NCI-H187 treated with DMSO at 0.1 percent for 48 hours (cell line): ENCODE measurements at places on chromosomes 11 and 22.

- no peak for DNase-seq
These were observed 310.8 kb upstream of the PITPNB start for GRCh38 chr22:28229566-28230485.

GRCh38 chr22:19641983-19642451 lies 72.3 kb upstream of the SEPTIN5 start:
- no peak for DNase-seq

GRCh38 chr22:40679249-40679963 lies at the start of gene MCHR1:
Gene MCHR1 (plus strand): TSS chr22:40679484. CDS start chr22:40679653, 169 bp downstream.
- DNase-seq: no peak

GRCh38 chr11:84165139-84165538 lies 879.0 kb upstream of the CCDC90B start:
- DNase-seq: no peak

GRCh38 chr11:123587559-123587958 lies 66.9 kb downstream of the SCN3B start:
- DNase-seq: no peak

DNA sequence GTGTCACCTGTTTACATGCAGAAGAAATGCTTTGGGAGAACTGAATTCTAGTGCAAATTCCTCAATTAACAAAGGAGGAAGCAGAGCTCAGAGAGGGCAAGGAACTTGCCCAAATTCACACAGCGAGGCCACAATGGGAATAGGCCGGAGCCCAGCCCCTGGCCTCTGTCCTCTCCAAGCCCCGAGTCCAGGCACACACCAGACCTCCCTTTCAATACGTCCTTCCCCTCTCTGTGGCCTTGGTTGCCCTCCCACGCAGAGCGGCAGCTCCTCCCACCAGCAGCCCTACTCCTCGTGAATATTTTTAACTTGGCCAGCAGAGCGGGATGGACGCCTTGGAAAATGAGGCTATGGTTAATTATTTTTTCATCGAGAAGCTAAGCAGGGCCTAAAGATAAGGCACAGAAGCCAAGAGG lies 1.6 kb upstream of the CARD10 start:
- DNase-seq: no peak

- no peak for DNase-seq
These were observed 150.9 kb downstream of the SNX19 start for GRCh38 chr11:130765406-130765805.

DNA sequence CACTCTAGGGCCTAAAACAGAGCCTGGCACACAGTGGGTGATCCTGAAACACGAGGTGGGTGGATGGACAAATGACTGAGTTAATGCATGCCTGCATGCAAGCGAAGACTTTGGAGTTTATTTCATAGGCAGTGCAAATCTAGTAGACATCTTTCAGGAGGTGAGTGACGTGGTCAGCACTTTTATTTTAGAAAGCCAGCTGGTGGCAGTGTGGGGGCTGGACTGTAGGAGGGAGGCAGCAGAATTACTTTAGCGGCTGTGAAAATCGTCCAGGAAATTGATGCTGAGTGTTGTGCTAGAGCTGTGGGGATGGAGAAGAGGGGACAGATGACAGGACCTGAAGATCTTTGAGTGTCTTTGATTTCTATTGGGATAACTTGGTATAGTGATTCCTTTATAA lies 47.1 kb downstream of the BMAL1 start:
- DNase-seq: no peak

DNA sequence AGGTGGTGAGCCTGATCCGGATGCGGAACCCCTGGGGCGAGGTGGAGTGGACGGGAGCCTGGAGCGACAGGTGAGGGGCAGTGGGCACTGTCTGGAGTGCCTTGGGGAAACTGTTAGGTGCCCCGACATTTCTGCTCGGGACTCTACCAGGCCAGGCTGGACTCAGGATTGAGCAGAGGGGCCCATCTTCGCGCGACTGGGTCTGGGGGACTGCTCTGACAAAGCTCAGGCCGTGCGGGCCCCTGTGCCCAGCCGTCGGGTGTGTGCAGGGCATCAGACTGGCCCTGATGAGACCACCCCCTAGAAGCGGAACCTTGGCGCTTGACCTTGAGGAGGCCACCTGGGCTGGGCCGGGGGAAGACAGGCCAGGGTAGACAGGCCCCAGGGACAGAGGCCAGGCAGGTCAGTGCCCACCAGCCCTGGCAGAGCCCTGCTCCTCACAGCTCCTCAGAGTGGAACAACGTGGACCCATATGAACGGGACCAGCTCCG lies 6.3 kb downstream of the CAPN1 start:
- DNase-seq: no peak

DNA sequence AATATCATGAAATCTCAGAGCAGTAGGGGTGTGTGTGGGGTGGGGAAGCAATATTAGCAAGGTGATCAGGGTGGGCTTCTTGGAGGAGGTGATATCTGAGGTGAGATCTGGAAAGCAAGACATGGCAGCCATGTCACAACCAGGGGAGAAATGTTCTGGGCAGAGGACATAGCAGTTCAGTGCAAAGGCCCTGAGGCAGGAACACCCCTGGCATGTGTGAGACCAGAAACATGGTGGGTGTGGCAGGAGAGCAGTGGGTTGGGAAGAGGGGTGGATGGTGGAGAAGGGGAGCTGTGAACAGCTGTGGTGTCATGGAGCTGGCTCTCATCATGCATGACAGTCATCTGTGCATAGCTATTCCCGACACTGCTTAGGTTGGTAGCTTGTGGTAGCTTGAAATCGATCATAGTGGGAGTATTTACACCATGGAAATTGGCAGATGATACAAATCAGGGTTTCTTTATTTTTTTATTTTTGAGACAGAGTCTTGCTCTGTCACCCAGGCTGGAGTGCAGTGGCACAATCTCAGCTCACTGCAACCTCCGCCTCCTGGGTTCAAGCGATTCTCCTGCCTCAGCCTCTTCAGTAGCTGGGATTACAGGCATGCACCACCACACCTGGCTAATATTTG lies 17.9 kb upstream of the MPPED1 start:
- no peak for DNase-seq

DNA sequence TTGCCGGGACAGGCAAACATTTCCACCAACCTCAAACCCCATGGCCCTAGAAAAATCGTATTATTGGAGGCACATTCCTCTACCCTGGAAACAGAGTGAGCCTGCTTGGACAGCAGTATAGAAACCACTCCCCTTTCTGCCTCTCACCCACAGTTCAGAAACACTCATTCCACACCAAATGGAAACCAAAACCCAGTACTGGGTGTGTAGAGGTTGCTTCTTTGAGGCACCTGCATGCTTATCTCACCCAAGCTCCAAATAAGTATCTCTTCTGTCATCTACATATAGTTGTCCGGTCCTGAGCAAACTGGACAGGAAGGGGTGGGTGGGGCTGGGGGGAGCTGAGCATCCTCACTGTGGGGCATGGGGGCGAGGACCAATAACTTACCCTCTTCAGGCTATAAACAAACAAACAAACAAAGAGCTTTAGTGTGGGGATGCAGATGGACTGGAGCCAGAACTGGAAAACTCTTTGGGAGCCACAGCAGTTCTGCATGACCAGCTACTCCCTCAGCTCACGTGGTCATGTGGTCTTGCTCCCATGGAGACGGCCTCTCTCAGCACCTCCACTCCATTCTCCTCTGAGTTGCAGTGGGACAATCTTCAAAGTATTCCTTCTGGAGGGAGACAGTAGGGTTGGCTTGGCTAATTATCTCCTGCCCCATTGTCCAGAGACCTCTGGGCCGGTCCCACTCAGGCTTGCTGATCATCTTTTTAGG lies 1.0 kb upstream of the PLAAT2 start:
- peak; percentile 16 for DNase-seq

DNA sequence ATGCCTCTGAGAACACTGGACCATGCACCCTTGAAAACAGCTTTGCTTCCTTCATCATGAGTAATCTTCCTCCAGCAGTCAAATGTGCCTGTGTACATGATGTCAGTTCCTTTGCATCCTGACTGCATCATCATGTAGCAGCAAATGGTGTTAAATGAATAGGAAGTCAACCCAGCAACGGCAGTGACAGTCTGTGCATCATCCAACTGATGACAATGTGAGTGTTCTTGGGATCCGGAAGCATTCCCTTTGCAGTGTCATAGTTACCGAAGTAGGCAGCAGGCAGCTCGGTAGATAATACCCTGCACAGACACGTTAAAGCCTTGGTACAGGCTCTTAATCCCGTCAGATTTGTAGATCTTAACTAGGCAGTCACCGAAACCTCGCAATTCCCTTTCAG lies 2.5 kb downstream of the WBP2NL start:
- no peak for DNase-seq

DNA sequence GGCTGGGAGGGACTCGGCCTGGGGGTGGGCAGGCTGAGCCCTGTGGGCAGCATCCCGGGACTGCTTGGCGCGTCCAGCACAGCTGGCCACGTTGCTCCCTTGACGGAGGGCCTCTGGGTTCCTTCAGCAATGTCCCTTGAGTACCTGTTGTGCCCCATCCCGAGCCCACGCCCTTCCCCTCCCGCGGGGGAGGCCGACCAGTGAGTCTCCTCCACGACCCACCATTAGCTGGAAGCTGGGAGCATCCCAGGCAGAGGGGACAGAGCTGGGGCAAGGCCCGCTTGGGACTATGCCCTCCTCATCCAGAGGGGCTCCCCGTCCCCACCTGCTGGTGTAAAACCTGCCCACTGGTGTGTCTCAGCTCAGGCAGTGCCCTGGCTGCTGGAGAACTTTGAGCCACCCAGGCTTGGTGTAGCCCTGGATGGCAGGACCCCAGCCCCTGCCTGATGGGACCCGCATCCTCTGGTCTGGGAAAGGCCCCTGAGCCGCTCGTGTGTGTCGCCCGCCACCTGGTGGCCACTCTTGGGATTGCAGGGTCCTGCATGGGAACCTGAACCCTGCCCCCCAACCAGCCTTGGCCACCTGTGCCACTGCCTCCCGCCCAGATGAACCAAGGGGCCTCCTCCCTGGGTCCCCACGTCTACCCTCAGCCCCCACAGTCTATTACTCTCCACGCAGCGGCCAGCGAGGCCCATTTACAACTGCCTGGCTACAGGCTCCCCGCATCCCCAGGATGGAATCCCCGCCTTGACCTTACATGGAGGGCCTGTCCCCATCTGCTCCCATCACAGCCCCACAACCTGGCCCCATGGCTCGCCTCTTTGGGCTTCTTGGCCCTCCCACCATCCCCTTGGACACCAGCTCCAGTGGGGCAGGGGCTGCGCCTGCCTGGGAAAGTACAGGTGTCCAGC lies 16.6 kb upstream of the ARHGAP8 start:
- DNase-seq: no peak

GRCh38 chr11:117806846-117807245 lies 9.8 kb upstream of the DSCAML1 start:
- DNase-seq: no peak

DNA sequence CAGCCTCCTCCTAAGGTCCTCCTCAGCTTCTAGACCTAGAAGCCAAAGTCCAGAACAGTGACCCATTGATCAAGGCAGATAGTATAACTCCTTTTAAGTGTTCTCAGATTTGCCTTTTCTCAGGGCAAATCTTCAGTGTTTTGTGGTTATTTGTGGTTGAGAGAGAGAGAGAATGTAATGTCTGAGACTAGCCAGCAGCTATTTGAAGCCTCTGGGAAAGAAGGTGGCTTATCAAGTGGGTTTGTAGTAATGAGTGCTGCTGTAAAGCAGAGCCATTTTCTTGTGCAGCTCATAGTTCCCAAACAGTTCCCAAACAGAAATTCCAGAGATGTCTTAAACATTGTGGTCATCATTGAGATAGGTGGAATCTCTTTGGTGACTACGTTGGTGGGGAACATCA lies 89.5 kb downstream of the RNF169 start:
- DNase-seq: no peak

- no peak for DNase-seq
These were observed 19.5 kb downstream of the CLTCL1 start for GRCh38 chr22:19271856-19272535.

DNA sequence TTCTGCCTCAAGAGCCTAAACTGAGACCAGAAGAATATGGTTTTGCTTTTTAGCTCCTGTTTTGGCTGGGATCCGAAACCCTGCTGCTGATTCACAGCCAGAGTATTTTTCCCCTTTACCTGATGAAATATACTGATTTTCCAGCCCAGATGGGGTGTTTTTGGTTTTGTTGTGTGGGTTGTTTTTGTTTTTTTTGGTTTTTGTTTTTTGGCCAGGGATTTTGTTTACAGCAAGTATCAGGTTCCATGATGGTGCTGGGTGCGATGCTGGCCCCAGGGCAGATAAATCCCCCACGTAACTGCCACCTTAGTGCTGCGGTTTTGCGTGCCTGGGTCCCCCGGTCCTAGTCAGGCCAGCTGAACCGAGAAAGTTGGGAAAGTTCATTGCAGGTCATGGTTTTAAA lies 103.7 kb downstream of the ZBTB16 start:
- DNase-seq: no peak

DNA sequence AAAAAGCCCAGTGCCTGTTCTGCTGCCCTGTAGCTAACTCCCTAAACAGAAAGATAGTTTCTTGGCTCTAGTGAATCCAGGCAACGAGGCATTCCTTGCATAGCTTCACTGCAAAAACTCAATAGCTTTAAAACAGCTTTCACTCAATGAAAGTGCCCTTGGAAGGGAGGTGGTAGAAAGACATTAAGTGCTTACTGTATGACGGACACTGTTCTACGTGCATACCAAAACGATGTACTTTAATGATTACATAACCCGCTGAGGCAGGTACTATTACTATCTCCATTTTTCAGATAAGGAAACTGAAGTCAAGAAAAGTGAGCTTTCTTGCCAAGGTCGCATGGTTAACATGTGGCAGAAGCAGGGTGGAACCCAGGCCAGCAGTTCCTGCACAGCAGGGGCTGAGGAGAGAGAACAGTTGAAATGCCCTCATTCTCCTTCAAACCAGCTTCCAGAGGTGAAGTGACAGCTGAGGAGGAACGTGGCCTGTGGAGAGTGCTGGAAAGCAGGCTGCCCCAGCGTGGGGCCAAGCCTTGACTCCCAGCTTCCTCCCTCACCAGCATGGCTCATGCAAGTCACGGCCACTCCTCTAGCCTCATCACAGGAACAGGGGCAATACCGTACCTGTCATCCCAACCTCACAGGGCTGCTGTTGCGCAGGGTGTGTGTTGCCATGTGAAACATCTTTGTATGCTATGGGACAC lies 227.5 kb upstream of the NARS2 start:
- DNase-seq: no peak

- DNase-seq: no peak
These were observed 2.8 kb upstream of the UPK2 start for GRCh38 chr11:118953265-118953664.

GRCh38 chr22:41539146-41540005 lies 4.9 kb downstream of the POLR3H start:
- DNase-seq: no peak

DNA sequence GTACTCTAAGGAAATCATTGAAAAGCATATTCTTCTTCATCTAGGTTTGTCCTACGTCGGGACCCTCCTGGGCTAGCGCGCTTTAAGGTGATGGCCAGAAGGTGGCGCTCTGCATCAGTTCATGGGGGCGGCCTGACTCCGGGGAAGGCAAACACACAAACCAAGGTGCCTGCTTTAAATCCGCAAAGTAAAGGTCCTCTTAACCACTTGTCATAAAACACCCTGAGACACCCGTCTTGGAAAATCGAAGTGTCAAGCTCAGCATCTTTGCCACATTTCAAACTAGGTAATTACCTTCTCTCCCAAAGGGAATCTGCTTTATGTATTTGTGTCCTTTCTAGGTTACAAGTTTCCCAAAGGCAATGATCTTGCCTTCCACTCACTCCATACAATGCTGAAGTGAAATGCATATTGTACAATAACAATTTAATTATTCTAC lies 33.9 kb downstream of the LMO2 start:
- DNase-seq: peak; percentile 35

GRCh38 chr11:70467201-70468085 lies 69.1 kb downstream of the CTTN start:
- peak; percentile 65 for DNase-seq
